ENCODE measurements at places on chromosomes 16 and 17. TPM values are rescaled to one million over a fixed set of nuclear protein-coding genes. Genes with fewer than 3 reads are reported as not detected.

CACNG4 gene
- not detected for total RNA-seq

MT4 gene
- not detected for total RNA-seq

ZPBP2 gene
- not detected for total RNA-seq

GDPD3 gene
- total RNA-seq = 4.5 TPM

MT1M gene
- total RNA-seq = not detected

ACE gene
- 0.51 TPM for total RNA-seq

FTSJ3 gene
- 60.9 TPM for total RNA-seq

CALB2 gene
- not detected for total RNA-seq

SLC22A31 gene
- 0.16 TPM for total RNA-seq

MYH2 gene
- total RNA-seq = not detected

ALDH3A1 gene
- total RNA-seq = 0.92 TPM

FBXO39 gene
- not detected for total RNA-seq

DLX3 gene
- not detected for total RNA-seq

BAIAP3 gene
- 0.68 TPM for total RNA-seq

GNG13 gene
- total RNA-seq = not detected

KRTAP1-4 gene
- not detected for total RNA-seq

PROCA1 gene
- total RNA-seq = 5.1 TPM

WWOX gene
- total RNA-seq = 19.1 TPM

ELMO3 gene
- total RNA-seq = 5.0 TPM

C16orf89 gene
- not detected for total RNA-seq

RAPGEFL1 gene
- total RNA-seq = 3.8 TPM

HCRT gene
- not detected for total RNA-seq

CNGB1 gene
- total RNA-seq = not detected

GPR139 gene
- not detected for total RNA-seq

DOK4 gene
- total RNA-seq = 5.1 TPM

SPHK1 gene
- 17.7 TPM for total RNA-seq

KRT23 gene
- total RNA-seq = not detected

CPNE7 gene
- total RNA-seq = 8.5 TPM

CCL8 gene
- total RNA-seq = not detected

NKD1 gene
- 3.6 TPM for total RNA-seq

MMP2 gene
- not detected for total RNA-seq

SRL gene
- total RNA-seq = not detected

RTN4RL1 gene
- total RNA-seq = 0.49 TPM

ZFP3 gene
- 1.9 TPM for total RNA-seq

All from activated CD8-positive, alpha-beta T cell treated with anti-CD3 and anti-CD28 coated beads for 36 hours (primary cell).